ENCODE measurements at places on chromosomes 6 and 20.
A peak's percentile ranks its signal among the peaks of the same experiment; 100 is the strongest.

DNA sequence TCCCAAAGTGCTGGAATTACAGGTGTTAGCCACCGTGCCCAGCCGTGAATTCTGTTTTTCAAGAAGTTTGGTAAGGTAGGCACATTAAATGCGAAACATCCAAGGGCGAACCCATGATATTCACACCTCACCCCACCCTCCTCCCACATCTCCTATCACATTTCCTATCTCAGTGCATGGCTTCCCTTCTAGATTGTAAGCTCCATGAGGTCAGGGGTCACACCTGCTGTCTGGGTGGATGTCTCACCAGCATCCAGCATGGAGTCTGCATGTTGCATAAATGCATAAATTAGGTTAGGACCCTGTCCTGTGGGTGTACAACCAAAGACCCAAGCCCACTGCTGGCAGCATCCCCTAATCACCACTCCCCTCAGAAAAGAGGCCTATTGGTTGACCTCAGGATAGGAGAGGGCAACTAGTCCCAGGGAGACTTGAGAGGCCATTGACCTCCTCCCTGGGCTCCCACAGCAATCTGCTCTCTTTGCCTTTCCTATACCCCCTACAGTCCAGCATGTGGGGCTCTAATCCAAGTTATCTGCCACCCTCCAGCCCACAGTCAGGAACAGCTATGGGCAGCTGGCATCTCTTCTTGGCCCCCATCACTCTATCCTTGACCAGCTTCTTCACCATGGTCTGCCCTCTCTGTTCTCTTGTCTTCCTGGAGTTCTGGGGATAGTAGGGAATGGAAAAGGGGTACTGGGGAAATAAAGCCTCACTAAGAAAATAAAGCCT lies 4.2 kb downstream of the PRRT1 start:
- no peak for DNase-seq

- DNase-seq = no peak
These were observed 3.5 kb downstream of the AKIRIN2 start for GRCh38 chr6:87698547-87699006.

GRCh38 chr6:87873556-87873955 lies 171.5 kb upstream of the AKIRIN2 start:
- no peak for DNase-seq

DNA sequence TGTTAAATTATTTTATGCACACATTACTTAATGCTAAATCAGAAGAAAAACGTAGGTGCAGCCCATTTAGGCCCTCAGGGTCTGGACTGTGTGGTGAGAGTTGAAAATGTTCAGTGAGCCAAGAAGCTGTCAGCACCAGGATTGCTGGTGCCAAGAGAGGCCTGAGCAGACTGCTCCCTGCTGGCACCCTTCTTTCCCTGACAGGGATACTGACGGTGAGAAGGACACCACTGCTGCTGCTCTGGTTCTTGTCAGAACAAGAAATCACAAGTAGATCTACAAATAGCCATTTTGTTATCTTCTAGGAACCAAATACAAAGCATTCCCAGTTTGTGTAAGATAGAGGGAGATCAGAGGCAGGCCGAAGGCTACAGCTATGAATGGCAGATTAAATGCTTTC lies 48.7 kb upstream of the CRISP1 start:
- no peak for DNase-seq

DNA sequence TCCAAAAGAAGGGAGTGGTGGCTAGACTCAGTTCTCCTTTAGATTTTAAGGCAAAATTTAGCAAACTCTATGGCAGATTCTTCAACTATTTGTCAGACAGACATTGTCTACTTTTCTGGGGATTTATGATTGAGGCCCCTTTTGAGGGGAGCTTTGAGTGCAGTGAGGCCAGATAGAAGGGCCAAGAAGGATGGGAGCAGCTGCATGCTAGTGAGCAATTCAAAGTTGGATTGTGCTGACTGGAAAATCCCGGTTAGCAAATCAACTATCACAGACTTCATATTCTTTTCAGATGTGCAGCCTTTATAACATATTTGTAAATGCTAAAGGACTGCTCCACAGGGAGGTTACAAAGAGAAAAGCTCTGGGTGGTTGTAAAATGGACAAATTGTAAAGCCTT lies 35.0 kb upstream of the ESR1 start:
- DNase-seq = no peak

DNA sequence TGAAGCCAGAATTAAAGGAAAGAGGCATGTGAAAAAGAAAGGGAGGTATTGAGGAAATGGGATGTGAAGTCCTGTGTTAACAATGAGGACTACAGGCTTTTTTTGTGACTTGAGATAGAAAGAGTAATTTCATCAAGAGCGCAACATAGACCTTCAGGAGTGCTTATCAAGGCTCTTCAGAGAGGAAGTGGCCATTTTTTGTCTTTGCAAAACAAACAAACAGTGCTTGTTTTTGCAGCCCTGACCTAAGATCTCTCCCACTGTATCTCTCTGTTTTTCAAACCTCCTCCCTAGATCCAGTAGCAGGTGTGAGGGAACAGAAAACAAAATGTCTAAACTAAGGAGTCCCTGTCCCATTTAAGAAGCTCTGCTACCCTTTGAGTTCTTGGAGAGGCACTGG lies 710.3 kb upstream of the MARCKS start:
- DNase-seq = no peak

DNA sequence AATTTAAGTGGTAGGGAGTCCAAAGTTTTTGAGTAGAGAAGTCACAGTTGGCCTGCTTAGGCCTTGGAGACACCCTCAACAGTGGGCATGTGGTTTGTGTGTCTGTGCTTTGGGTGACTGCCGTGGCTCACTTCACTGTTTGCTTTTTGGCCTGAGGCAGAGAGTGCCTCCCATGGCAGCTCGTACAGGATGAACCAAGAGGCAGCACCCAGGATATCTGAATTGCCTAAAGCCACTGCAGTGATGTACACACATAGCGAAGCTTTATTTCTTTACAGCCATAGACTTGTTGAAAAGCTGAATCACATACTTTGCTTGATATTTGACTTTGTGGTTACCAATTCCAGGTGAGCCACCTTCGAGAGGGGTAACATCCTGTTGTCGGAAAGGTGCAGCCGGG lies 21.6 kb downstream of the RREB1 start:
- DNase-seq = no peak

DNA sequence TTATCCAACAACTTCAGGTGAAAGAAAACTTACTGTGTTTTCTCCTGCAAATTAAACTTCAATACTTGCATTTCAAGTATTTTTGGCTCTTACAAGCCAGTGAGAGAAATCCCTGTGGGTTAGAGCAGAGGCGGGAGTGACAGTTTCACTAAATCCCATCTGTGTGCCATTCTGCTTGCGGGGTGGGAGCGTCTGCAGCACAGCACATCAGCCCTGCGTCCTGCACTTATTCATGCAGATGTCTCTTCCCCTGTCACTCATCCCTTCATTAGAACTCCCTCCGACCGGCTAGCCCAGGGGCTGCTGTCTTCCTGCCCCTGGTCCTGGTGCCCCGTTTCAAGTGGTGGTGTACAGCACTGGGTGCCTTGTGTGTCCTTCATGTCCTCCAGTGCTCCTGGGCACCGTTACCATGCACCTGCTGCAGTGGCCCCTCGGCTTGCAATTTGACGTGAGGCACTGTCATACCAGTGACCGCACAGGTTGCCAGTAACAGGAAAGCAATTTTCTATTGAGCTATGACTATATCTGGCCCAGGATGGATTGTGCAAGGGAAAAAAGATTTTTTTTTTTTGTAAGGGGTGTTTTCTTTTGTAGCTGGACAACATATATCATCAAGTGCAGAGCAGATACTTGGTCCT lies 59.4 kb downstream of the INSM1 start:
- DNase-seq = no peak

- no peak for DNase-seq
These were observed 53.9 kb downstream of the STX7 start for GRCh38 chr6:132458887-132459604.

DNA sequence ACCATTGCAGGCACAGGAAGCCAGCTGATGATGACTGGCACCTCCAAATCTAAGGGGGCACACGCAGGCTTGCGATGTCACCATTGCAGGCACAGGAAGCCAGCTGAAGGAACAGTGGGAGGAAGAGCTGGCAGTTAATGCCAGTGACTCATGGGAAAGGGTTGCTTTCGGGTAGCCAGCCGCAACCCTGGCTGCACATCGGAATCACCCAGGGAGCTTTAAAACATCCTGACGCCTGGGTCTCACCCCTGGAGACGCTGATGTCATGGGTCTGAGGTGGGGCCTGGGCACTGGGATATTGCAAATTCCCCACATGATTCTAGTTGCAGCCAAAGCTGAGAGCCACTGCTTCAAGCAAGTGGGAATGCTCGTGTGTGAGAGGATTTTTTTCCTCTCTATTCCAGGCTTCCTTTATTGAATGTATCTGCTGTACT lies 16.1 kb upstream of the CCN6 start:
- DNase-seq = peak; percentile 93

GRCh38 chr20:47191074-47191673 lies 165.3 kb downstream of the ZMYND8 start:
- no peak for DNase-seq

GRCh38 chr6:33667072-33667471 lies 44.4 kb downstream of the UQCC2 start:
- DNase-seq = no peak

DNA sequence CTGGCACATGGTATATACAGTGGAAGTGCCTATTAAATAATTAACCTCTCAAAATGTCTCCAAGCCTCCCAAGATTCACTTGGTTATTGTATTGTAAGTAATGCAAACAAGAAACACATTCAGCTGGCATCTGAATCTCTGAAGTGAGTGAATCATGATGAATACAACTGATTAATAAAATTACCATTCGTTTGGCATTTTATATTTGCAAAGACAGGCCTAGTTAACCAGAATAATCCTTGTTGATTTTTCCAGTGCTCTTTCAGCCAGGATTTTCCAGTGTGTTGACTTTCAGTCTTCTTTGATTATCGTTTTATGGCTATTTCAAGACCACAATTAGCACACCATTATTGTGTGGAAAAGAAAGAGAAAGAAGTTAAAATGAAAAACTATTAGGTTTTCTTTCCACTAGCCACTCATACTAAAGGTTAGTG lies 20.3 kb downstream of the SLC22A2 start:
- DNase-seq = no peak

DNA sequence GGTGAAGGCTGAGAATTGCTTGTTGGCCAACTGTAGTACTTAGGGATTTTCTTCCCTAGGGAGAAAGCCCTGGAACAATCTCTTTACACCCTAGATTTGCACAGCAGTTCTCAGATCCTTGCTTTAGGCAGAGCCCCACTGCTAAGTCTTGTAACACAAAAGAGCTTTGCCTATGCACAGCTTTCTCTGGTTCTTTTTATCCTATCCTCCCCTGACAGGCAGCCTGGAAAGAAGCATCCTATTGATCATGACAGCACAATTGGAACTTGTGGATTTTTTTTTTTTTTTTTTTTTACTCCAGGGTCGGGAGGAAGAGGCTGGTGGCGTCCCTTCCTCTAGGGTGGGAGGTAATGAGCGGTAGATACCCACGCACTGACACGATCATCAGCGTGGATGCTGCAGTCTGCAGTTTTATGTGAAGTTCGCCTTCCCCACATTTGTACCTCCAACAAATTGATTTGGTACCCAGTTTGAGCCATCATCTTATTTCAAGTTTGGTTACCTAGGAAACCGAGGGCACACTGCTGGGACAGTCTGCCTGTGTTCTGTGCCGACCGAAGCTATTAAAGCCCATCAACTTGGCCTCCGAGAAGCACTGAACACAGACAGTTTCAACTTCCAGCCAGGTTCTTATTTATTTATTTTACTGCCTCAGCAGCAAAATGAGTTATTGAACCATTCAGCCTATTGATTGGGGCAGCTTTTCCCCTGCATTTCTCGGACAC lies 110.1 kb downstream of the NRN1 start:
- no peak for DNase-seq

- peak; percentile 8 for DNase-seq
These were observed 229.1 kb downstream of the PLCB1 start for GRCh38 chr20:8361006-8361652.

GRCh38 chr20:45459606-45460005 lies 9.9 kb upstream of the WFDC2 start:
- peak; percentile 34 for DNase-seq

DNA sequence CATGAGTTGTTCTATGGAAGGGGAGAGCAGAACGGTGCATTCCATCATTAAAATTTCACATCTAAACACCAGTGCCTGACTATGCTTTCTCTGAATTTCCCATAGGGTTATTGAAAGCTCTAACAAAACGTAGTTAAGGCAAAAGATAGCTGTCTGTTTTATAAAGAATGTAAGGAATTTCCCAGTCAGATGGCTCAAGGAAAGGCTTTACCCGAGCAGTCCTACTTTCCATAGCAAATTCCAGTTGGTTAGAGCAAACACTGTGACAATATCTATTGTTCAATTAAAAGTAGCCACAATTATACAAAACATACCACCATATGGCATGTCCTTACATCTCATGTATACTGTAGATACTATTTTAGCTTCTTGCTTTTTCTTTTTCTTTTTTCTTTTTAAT lies 1059.5 kb upstream of the FLRT3 start:
- no peak for DNase-seq

DNA sequence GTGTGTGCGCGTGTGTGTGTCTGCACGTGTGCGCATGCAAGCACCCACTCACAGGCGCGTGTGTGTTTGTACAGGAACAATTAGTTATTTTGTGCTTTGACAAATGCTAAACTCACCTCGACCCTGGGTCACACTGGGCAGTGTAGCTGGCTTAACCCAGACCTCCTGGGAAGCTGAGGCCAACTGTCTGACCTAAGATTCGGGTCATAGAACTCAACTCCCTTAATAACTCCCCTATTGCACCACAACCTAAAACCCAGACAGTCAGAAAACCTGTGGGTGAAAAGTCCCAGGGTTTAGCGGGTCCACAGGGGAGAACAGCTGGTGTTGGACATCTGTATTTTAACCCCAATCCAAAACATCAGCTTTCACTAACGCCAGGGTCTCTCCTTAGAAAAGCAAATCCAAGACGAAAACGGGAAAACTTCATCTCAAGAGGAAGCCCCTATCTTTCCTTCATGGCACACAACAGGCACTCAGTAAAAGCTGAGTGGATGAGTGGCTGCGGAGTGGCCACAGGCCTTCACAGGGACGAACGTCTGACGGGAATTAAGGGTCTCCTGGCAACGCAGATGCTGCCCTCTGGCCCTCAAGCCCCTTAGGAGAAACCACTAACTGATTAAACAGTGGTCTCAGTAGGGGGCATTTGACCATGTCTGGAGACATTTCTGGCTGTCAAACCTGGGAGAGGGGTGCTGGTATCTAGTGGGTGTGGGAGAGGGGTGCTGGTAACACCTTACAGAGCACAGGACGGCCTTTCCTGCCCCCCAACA lies 4.5 kb downstream of the PMEPA1 start:
- DNase-seq = peak; percentile 47

DNA sequence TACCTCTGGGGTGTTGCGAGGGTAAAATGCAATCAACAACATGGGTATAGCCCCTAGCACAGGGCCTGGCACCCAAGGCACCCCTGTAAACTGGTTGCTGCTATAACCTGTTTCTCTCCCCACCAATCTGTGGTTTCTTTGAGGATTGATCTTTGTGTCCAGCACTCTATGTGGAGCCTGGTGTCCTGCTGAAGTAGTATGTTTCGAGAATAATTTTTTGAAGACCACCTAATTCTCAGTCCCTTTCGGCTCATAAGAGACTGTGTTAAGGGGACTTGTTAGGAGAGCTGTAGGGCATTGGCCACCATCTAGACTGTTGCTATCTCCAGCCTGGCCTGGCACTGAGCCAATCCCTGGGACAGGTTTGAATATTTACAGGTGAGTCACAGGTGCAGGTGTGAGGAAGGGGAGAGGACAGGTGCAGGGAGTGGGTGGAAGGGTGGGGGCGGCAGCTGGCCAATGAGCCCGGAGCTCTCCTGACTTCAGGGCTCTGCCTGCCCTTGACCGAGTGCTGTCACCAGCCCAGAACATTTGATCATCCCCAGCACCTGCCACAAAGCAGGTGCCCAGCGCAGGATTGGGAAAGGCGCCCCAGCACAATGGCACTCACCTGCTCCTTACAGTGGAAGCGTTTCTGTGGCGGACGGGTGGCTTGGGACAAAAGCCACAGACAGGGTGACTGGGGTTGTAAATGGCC lies 8.1 kb upstream of the C20orf144 start:
- no peak for DNase-seq
